Midbrain (tissue), 1 donor: ENCODE measurements at places on chromosomes 3 and 15.
A peak's percentile ranks its signal among the peaks of the same experiment; 100 is the strongest.

GRCh38 chr15:70336425-70337009 lies 238.8 kb upstream of the TLE3 start:
- no peak for DNase-seq

GRCh38 chr15:61225614-61226013 lies 3.5 kb downstream of the RORA start:
- no peak for DNase-seq

DNA sequence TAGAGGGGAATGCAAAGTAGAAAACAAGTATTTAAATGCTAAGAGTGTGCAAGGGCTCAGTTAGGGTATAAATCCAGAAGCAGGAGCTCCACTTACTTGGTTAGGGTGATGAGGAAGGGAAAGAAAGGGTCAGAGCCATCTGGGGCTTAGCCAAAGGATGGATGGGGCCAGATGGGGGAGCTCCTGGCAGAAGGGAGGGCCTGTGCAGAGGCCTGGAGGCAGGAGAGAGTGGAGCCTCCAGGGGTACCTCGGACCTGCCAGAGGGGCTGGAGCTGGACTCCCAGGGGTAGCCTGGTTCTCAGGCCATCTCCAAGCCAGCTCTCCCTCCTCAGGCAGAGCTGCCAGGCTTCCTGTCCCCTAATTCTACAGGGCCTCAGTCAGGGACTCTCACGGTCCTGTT lies 506.3 kb downstream of the SHQ1 start:
- DNase-seq, result no peak

DNA sequence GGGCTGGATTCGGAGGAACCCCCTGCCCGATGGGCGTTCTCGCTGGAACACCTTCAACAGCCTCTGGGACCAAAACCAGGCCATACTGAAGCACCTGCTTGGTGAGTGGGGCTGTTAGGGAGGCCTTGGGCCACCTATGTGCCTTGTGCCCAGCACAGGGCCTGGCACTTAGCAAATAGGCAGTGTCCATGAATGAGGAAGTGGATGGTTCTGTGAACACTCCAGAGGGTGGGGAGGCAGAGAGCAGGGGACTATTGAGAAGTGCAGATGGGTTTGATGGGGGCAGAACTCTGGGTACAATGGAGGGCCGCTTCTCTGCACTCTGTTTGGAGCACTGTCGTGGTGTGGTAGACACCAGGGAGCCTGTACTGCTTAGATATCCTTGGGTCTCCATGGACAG lies 1.5 kb downstream of the ECE2 start:
- DNase-seq, result no peak

- DNase-seq, result no peak
These were observed 94.5 kb downstream of the CFAP20DC start for GRCh38 chr3:58955308-58955707.

GRCh38 chr15:33402600-33402999 lies 91.8 kb downstream of the RYR3 start:
- DNase-seq, result no peak

DNA sequence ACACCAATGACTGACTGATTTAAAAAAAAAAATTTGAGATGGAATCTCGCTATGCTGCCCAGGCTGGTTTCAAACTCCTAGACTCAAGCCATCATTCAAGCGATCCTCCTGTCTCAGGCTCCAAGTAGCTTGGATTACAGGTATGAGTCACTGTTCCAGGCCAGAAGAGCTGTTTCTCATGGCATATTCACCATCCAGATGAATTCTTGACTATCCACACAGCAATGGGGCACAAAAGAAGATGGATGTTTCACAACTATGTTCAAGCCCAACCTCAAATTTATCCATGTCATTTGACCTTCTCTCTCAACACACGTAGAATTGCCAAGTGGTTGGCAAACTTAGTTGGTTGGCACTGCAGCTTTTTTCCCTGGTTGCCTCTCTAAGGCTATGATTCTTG lies 40.6 kb downstream of the PRICKLE2 start:
- DNase-seq, result no peak

DNA sequence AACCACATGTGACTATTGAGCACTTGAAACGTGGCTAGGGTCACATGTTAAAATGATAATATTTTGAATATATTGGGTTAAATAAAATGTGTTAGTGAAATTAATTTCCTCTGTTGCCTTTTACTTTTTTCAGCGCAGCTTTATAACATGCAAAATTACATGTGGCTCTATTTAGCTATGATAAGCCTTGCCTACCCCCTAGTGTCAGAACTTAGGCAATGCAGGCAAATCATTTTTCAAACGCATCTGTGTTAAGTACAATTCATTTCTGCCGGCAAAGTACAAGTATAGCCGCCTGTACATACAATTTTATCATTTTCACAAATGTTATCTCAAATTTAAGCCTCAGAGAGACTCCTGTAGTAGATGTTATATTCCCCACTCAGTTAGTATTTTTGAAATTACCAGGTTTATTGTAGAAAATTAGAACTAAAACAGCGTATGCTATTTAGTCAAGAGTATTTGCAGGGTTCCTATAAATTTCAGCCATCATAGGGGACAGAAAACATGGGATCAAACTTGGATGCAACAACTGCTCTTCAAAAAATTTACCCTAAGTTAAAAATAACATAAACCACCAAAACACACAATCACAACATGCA lies 56.1 kb downstream of the TAFA4 start:
- peak; percentile 63 for DNase-seq

GRCh38 chr3:43079536-43080332 lies 26.1 kb downstream of the POMGNT2 start:
- DNase-seq, result no peak

DNA sequence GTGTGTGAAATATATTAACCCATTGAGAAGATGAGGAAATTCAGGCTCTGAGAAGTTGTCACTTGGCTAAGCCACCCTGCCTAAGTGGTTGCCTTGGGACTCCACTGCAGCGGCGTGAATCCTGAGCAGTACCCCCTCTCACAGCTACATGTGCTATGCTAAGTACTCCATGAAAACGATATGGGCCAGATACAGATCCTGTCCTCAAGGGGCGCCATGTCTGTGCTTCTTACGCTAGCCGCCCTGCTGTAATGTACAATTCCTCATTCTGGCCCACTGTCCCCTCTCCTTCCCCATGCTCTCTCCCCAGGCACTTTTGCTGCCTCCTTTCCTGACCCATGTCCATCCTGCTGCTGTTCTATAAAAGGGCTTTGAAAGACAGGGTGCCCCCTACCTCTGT lies 140.3 kb downstream of the FEZF2 start:
- DNase-seq, result no peak

GRCh38 chr3:152322756-152323155 lies 54.0 kb downstream of the MBNL1 start:
- no peak for DNase-seq

DNA sequence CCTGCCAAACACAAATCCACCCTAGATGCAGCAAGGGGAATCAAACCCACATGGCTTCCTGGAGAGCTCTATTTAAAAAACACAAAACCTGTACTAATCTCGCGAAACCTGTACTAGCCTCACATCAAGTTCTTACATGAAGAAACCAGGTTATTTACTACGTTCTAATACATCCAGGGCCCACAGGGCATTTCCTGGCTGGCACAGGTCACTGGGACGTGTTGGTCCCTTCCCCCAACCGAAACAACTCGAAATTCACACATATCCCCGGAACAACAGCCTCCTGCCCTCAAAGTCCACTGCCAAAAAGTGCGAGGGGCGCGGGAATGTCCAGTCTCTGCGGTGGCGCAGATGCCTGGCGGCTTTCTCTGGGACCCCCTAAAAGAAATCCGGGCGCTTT lies 955 bp downstream of the CDCP1 start:
- DNase-seq, result no peak
